ENCODE measurements at places on chromosomes 2 and 18.

DNA sequence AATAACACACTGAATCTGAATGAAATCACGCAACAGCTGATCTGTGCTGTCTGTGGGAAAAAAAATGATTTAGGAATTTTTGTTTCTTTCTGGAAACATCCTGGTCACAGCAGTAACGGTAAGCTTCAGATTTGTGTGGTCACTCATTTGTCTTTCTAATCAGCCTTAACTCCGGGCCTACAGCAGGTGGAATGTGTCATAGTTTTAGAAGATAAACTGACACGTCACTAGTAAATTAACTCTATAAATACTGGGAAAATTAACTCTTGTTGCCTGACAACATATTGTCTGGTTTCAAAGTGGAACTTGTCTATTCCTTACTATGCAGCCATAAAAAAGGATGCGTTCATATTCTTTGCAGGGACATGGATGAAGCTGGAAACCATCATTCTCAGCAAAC lies 58.1 kb upstream of the NCK2 start:
- no peak for DNase-seq

- DNase-seq = no peak
Observed at GRCh38 chr2:84830758-84831500, 50.0 kb downstream of the TRABD2A start.

DNA sequence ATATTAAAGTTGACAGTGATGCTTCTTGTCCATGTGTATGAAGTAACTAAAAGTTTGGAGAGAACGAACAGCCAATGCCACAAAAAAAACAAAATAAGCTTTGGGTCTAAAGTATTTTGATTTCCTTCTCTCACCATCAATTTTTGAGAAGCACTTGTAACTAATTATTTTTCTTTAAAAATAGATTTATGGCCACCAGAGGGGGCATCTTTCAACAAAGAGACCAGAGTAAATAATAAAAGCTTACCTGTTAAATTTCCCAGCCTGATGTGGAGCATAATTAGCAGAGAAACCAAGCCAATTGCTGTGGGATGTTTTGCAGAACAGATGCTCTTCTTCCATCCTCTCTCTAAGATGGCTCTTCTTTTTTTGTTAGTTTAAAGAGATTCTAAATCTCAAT lies 29.0 kb downstream of the LINC00305 start:
- DNase-seq = no peak

DNA sequence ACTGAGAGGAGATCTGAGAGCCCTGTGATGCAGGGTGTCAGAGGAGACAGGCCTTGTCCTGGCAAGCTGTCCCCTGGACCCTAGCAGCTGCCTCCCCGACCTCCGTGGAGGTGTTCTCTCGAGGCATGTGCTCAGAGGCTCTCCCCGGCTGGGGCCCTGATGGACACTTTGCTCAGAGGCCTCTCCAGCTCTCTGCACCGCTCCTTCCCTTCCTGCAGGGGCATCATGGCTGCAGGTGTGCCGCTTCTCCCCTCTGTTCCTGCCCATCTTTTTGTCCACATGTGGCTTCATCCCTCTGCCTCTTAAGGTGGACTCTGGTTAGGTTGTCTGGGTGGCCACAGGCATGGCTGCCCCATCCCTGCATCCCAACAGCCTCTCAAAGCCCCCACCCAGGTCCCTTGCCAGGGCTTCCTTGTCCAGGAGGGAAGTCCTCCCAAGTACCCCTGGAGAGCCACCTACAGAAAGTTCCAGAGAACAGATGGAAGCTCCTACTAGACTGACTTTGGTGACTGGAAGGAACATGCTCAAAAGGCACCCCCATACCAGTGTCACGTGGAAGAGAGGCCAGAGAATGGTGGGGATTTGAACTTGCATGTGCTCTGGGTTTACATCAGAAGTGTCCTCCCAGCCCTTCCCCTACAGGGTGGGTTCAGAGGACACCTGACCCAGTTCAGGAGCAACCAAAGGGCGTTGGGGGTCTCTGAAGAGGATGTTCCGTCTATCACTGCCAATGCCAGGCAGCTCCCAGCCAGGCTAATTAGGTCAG lies 120.4 kb downstream of the KLHL29 start:
- no peak for DNase-seq

- DNase-seq = no peak
Observed at GRCh38 chr2:217515615-217516309, 487.0 kb downstream of the TNS1 start.

DNA sequence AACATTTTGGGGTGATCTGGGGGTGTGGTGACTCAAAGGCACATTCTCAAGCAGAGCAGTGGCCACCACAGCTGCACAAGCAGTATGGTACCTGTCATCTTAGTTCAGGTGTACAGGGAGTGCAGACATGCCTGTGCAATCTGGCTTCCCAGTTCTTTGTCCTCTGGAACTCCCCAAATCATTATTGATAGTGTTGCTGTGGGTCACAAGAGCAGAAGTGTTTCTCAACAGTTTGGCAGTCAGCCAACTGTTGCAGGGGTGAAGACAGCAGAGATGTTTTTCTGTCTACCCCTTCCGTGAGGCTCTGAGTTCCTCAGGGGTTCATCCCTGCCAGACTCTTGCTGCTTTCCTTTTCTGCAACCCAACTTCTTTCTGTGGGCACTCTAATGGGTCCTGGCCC lies 206.5 kb upstream of the ZSWIM2 start:
- no peak for DNase-seq

DNA sequence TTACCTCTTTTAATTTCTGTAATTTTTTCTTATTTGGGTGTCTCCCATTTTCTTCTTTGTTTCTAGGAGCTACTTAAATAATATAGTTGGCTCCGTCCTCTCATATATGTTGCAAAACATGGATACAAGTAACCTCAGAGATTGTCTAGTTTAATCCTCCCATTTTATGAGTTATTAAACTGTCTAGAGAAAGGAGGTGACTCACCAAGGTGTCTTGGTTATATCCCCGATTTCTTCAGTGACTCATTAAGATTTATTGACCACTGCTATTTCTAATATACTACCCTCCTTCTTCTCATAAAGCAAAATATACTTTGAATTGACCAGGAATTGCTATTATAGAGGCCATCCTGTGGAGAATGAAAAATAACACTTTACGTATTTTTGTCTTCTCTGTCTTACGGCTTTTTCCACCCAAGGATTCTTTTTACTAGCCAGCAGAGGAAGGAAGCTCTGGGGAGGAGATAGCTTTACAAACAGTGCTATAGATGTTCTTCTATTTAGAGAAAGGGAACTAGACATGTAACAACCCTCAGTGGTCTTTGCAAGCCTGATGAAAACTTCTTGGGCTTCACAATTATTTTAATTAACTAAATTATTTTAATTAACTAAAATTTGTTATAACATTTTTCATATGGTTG lies 300.4 kb upstream of the TNP1 start:
- DNase-seq = no peak

GRCh38 chr2:239399433-239399920 lies 1.3 kb downstream of the HDAC4 start:
- DNase-seq = no peak

DNA sequence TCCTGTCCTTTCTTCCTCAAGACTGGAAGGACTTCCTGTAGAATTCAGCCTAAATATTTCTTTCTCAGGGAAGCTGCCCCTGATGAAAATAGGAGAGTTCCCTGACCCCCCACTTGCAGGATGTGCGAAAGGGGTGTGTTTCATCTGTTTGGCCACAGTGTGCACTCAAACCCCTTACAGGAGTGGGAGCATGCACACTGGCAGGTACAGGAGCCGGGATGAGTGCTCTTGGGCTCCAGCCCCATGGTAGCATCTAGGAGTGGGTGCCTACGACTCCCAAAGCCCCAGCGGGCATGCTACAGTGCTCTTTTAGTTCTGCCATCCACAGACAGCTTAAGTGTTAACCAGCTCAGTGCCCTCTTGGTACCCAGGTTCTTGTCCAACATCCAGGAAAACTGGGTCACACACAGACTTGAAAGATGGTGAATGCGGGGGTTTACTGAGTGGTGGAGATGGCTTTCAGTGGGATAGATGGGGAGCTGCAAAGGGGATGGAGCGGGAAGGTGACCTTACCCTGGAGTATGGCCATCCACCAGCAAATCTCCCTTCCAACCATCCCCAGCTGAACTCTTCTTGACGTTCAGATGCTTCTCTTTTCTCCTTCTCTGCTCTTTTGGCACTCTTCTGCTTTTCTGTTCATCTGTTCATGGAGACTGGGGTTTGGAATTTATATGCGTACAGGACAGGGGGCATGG lies 295.0 kb upstream of the NCKAP5 start:
- DNase-seq = no peak

- no peak for DNase-seq
Observed at GRCh38 chr2:60510713-60511112, 42.7 kb downstream of the BCL11A start.

GRCh38 chr2:171383134-171383533 lies 50.7 kb downstream of the METTL8 start:
- no peak for DNase-seq

DNA sequence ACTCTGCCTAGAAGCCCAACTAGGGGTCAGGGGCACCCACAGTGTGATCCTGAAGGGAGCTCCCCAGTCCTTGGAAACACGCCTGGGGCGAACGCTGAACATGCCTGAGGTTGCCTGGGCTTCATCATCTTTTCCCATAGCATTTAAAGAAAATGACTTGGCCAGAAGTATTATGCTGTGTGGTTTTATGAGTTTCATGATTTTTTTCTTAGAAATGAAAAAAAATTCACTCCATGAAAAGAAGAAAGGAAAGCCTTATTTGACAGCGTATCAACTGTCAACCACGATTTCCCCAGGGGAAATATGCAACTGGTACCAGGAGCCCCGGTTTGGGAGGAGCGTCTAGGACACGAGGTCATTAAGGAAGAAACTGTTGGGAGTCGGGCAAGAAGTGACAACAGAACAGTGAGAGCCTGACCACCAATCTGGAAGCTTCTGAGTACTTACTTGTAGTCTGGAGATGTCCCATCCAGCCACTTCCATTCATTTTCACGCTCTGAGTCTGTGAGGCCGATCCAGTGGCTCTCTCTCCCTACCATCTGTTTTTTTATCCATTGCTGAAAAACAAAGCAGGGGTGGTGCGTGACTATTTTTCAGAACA lies 63.5 kb upstream of the THOC1 start:
- DNase-seq = no peak

GRCh38 chr2:231512222-231512621 lies 18.0 kb downstream of the NMUR1 start:
- no peak for DNase-seq

DNA sequence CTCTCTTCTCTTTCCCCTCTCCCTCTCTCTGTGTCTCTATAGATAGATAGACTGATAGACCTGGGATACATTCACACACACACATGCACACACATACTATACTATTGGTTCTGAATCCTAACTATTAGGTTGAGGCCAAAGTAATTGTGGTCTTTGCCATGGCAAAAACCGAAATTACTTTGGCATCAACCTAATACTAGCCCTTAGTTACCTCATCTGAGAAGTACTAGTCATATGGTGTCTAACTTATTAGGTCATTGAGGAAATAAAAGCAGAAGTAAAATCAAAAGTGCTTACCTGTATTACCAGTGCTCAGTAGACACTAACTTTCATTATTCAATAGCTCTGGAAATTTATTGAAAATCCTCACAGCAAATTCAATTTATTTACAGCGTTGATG lies 451.5 kb downstream of the EPHA4 start:
- DNase-seq = no peak

DNA sequence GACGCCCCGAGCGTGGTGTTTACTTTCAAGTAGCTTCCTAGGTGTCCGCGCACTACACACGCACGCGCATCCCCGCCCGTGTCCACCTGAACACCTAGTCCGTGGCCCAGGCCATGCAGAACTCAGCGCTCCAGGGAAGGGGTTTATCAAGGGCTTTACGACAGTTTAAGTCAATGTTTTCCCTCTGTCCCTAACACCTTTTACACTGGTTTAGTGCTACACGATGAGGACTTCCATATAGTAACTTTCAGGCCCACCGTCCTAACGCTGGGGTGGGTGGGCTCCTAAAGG lies 1.4 kb upstream of the BCL2 start:
- DNase-seq = no peak

DNA sequence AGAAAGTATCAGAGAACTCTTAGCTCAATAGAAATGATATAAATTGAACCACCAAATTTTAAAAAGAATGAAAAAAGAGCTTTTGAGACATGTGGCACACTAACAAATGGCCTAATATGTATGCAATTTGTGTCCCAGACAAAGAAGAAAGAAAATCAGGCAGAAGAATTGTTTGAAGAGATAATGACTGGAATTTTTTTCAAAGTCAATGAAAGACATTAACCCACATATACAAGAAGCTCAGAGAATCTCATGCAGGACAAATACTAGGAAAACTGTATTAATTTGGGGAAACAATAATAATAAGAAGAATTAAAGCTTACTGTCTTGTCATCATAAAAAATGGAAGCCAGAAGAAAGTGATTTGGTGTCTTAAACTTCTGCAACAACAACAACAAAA lies 304.1 kb upstream of the RND3 start:
- no peak for DNase-seq

DNA sequence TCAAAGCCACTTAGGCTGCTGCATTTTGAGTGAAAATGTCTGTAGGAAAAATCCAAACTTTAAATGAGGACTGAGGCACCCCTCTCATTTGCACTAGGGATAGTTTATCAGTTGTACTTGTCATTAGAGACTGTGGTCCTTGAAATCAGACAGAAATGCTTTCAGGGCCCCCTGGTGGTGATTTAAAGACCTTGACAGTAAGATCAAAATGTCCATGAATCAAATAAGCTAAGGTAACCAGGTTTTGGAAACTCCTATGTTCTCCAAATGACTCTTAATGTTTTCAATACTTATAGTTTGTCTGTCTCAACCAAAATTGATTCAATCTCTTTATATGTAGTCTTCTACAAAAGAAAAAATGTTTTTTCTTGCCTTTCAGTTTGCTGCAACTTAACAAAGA lies 28.8 kb upstream of the DDX18 start:
- no peak for DNase-seq

DNA sequence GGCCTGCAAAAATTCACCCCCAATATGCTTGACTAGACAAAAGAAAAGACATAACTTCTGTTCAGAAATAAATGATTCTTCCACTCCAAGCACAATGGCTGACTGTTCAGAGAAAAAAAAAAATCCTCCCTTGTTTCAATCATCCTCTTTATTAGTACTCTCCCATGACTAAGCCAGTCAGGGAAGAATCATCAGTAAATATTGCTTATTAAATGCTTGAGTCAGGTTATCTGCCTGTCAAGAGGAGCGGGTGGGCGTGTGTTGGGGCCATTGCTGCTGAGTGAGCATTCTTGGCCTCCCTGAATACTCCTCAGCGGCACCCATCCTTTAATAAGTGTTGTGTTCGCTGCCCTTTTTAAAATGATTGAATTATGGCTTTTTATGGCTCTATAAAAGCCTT lies 1334.8 kb upstream of the CELF4 start:
- no peak for DNase-seq

- DNase-seq = no peak
Observed at GRCh38 chr2:64939332-64939917, 49.8 kb upstream of the SLC1A4 start.

- DNase-seq = no peak
Observed at GRCh38 chr2:233085839-233086150, 25.7 kb downstream of the INPP5D start.

All from Right ventricle myocardium superior (tissue), 1 donor.